ENCODE measurements at places on chromosomes 3 and 15.

DNA sequence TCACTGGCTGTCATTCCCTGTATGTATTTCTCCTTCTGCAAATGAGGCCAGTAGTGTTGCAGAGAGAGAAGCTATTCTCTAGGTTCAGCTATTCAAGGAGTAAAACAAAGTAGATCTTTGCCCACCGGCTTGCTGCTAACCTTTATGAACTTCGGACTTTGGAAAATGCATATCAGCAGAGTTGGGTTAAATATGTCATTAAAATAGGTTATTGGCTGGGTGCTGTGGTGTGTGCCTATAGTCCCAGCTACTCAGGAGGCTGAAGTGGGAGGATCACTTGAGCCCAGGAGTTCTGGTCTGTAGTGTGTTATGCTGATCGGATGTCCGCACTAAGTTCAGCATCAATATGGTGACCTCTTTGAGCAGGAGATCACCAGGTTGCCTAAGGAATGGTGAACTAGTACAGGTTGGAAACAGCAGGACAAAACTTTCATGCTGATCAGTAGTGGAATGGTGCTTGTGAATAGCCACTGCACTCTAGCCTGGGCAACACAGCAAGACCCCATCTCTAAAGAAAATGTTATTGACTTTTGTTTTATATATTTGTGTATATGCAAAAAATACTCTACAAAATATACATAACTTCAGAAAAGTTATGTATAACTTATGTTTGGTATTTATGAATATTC is 53.4 kb downstream of the SACM1L start:
- peaks cover 39% of the 10 kb centered on the region for H3K36me3 ChIP-seq
- no peak overlapping the region for H3K27ac ChIP-seq
- no peak overlapping the region for H3K4me3 ChIP-seq
- H3K27me3 ChIP-seq, result no peaks in the 10 kb centered on the region
- H3K4me1 ChIP-seq, result no peaks in the 10 kb centered on the region
- no peak for DNase-seq

DNA sequence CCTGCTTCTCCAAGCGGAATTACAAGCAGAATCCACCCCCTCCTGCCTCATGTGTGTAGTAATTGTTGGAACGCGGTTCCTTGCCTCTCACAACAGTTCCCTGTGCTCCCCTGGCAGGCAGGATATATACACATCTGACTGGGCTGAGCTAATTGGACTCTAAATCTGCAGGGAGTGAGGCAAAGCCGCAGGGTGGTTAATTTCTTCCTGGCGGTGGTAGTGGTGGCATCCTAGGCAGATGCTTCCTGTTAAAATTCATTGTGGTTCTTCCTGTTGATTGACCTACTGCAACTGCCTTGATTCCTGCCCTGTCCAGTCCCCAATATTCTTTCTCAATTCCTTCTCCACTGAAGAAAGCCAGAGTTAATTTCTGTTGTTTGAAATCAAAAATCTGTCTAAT is 202.9 kb upstream of the PROK2 start:
- DNase-seq, result no peak
- no peak overlapping the region for H3K27ac ChIP-seq
- H3K36me3 ChIP-seq, result no peaks in the 10 kb centered on the region
- no peak overlapping the region for H3K4me3 ChIP-seq
- H3K4me1 ChIP-seq, result no peaks in the 10 kb centered on the region
- H3K27me3 ChIP-seq, result no peaks in the 10 kb centered on the region

GRCh38 chr3:169623971-169624370 is 39.5 kb downstream of the MECOM start:
- no peak overlapping the region for H3K27ac ChIP-seq
- DNase-seq, result no peak
- H3K4me3 ChIP-seq, result no peak overlapping the region

GRCh38 chr3:55818485-55818884 is 331.4 kb upstream of the WNT5A start:
- H3K4me1 ChIP-seq, result no peaks in the 10 kb centered on the region
- no peaks in the 10 kb centered on the region for H3K27me3 ChIP-seq
- no peak overlapping the region for H3K4me3 ChIP-seq
- H3K36me3 ChIP-seq, result no peaks in the 10 kb centered on the region
- no peak overlapping the region for H3K27ac ChIP-seq

DNA sequence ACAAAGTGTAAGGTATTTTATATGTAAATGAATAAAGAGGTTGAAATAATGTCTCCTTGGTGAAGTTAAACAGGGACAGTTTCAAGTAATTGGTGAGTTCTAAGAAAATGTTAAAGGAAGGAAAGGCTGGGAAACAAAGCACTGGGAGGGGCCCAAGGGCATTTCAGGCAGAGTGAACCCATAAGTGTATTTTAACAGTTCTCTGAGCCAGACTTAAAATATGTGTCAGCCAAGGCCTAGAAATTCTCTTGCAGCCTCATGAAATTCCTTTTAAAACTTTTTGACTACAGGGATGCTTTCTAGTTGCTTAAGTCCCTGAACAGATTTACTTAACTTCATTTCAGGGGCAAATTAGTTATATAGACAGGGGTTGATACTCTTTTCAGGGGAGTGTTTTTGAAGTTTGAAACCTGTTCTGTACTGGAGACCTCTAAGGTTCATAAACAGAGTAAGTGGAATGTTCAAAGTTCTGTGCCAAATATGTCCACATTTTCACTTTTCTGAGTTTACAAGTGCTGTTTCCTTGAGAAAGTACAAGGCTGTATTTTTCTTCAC is 77.6 kb downstream of the GALK2 start:
- H3K4me1 ChIP-seq, result no peaks in the 10 kb centered on the region
- DNase-seq, result no peak
- H3K27me3 ChIP-seq, result no peaks in the 10 kb centered on the region
- H3K36me3 ChIP-seq, result peaks cover 7% of the 10 kb centered on the region
- H3K27ac ChIP-seq, result no peak overlapping the region
- H3K4me3 ChIP-seq, result no peak overlapping the region

DNA sequence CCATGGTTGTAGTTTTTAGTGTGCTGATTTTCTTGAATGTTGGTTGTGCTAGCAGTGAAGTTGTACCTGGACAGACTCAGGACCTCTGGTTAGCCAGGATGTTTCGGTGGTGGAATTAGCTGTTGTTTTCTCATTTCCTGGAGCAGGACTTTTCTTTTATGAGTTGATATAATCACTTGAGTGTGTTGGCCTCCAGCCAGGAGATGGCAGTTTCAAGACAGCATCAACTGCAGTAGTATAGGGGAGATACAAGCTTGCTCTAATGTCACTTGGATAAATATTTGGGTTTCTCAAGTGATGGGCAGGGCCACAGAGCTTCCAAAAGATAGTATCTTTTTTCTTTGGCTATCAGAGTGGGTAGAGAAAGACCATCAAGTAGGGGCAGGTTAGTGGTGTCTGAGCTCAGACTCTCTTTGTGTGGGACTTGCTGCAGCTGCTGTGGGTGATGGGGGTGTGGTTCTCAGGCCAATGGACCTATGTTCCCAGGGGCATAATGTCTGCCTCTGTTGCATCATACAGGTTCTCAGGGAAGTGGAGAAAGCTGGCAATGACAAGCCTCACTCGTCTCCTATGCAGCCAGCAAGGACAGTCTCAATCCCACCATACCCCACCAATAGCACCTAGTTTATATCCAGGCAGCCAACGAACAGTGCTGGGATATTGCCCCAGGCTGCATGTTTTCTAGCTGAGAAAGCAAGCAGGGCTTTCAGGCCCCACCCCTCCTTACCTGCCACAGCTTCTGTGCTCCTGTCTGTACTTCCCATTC is 14.6 kb upstream of the OR5K2 start:
- no peak overlapping the region for H3K27ac ChIP-seq
- H3K36me3 ChIP-seq, result no peaks in the 10 kb centered on the region
- no peak for DNase-seq
- H3K4me3 ChIP-seq, result no peak overlapping the region

- no peaks in the 10 kb centered on the region for H3K4me1 ChIP-seq
- no peaks in the 10 kb centered on the region for H3K36me3 ChIP-seq
- H3K27ac ChIP-seq, result no peak overlapping the region
- DNase-seq, result no peak
Measured at GRCh38 chr3:196111939-196112386, 30.1 kb upstream of the TFRC start.

DNA sequence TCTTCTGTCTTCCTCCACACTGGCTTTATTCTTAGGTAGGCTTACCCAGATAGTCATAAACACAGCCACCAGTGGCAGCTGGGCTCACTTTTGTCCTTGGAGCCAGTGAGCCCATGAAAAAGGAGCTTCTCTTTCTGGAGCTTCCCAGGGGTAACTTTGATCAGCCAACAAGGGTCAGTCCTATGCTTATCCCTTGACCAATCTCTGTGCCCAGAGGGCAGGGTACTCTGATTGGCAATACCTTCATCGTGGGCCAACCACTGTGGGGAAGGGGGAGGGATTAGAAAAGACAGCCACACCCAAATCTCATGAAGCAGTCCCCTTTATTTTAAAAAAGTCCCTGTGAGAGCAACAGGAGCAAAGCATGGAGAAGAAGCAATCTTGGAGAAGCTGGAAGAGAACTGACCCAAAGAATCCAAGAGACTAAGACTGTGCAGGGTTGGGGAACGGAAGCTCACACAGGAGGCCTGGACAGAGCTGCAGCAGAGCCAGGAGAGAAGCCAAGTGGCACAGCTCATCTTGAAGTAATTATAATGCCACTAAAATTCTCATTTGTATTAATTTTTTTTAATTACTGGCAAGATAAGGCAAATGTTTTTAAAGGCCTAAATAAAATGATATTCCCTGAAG is 70.4 kb downstream of the SSUH2 start:
- no peak overlapping the region for H3K4me3 ChIP-seq
- no peak for DNase-seq
- no peaks in the 10 kb centered on the region for H3K4me1 ChIP-seq
- no peaks in the 10 kb centered on the region for H3K36me3 ChIP-seq
- no peaks in the 10 kb centered on the region for H3K27me3 ChIP-seq

- H3K4me3 ChIP-seq, result no peak overlapping the region
- no peaks in the 10 kb centered on the region for H3K4me1 ChIP-seq
- no peaks in the 10 kb centered on the region for H3K36me3 ChIP-seq
- H3K27me3 ChIP-seq, result no peaks in the 10 kb centered on the region
- no peak for DNase-seq
Measured at GRCh38 chr15:83955806-83956265, 279.7 kb upstream of the GOLGA6L4 start.
